A549 treated with CpdA at 1 μM for 4 hours (cell line): ENCODE measurements at places on chromosomes 6 and 20. TPM values are rescaled to one million over a fixed set of nuclear protein-coding genes. Genes with fewer than 3 reads are reported as not detected.

GNAS-AS1 gene
- not detected in 5 replicates for total RNA-seq

RBL1 gene
- 9.7 to 12.2 TPM (median 10.1 TPM) in 5 replicates for total RNA-seq

PLAGL1 gene
- total RNA-seq, result 7.1 to 10.1 TPM (median 9.4 TPM) in 5 replicates

UFL1 gene
- total RNA-seq, result 6.7 to 12.3 TPM (median 8.5 TPM) in 5 replicates

LPIN3 gene
- total RNA-seq, result 8.7 to 13.0 TPM (median 10.4 TPM) in 5 replicates
